ENCODE measurements at places on chromosomes 12 and 14.

- no peak for DNase-seq
Measured at GRCh38 chr12:6672143-6672542, 9.2 kb upstream of the ING4 start.

DNA sequence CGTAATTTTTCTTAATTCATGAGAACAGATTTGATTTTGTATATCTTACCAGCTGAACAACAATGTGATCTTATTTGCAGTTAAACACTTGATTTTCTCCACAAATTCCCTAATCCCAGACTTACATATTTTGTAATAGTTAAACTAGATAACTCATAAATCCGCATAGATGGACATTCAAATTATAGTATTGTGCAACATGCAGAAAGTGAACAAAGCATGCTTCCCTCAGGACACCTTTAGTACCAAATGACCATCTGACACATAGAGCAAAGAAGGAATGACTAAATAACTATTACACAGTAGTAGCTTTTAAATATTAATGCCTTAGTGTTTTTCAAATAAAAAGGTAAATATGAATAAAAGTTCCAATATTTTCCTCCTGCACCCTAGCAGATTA lies 88.9 kb downstream of the PAWR start:
- no peak for DNase-seq

- DNase-seq = no peak
Measured at GRCh38 chr12:120141336-120141735, 24.8 kb upstream of the RAB35 start.

GRCh38 chr12:110922652-110923051 lies 2.3 kb upstream of the MYL2 start:
- no peak for DNase-seq

Data from NCI-H1417 treated with DMSO at 0.1 percent for 48 hours (cell line).